NCI-H1930 (cell line): ENCODE measurements at places on chromosomes 4 and X.

GRCh38 chr4:8538703-8539567 is 41.3 kb upstream of the GPR78 start:
- no peak for DNase-seq

- no peak for DNase-seq
These were observed 407.7 kb downstream of the SPRY1 start for GRCh38 chr4:123804196-123804721.

GRCh38 chr4:37054531-37055077 is 189.9 kb upstream of the NWD2 start:
- DNase-seq, result no peak

GRCh38 chrX:48942895-48943294 is 14.5 kb downstream of the OTUD5 start:
- DNase-seq, result no peak

DNA sequence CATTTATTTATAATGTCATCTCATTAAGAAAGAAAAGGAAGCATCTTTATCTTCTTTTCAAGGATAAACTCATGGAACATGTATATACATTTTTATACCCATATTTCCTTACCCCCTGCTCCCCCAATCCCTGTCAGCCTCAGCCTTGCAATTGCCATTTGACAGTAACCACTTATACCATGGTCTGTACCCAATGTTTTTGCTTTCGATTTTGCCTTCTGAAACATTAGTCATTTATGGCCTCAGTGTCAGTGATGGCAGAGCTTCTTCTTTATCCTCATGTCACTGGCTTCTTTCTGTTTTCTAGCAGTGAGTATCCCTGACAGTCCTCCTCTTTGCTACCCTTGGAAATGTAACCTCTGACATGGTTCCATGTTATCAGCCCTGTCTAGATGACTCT is 228.4 kb downstream of the SPRY1 start:
- DNase-seq, result no peak

DNA sequence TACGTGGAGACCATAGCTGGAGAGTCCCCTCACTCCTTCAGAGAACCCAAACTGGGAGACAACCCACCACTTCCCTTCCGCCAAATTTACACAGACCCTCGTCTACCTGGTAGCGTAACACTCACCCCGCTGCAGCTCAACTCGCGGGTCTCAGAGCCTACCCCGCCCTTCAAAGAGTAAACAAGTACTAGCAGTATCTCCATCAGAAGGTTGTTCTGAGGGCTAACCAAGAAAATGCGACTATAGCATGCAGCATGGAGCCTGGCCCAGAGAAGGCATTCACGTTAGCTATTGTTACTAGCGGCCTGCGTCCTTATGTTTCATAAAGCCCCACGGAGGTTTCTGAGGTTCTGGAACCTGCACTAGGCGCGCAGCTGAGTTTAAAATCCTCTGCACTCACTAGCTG is 531 bp upstream of the MANBA start:
- DNase-seq, result no peak

DNA sequence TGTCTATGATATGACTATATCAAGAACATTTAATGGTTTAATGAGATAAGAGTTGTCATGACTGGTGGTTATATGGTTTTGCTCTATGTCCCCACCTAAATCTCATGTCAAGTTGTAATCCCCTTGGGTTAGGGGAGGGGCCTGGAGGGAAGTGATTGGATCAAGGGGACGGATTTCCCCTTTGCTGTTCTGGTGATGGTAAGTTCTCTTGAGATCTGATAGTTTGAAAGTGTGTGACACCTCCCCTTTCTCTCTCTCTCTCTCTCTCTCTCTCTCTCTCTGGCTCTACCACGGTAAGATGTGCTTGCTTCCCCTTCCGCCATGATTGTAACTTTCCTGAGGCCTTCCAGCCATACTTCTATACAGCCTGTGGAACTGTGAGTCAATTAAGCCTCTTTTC is 803.4 kb downstream of the TRIML1 start:
- no peak for DNase-seq

DNA sequence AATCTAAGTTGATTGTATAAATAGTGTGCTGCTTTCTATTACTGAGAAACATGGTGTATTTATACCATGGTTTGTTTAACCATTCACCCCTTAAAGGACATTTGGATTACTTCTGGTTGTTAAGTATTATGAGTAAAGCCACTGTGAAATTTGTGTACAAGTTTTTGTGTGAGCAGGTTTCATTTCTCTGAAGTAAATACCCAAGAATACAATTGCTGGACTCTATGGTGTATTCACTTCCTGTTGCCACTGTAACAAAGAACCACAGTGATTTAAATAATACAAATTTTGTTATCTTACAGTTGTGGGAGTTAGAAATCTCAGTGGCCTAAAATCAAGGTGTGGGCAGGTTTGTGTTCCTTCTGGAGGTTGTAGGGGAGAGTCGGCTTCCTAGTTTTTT is 869.6 kb downstream of the CCSER1 start:
- DNase-seq, result no peak

DNA sequence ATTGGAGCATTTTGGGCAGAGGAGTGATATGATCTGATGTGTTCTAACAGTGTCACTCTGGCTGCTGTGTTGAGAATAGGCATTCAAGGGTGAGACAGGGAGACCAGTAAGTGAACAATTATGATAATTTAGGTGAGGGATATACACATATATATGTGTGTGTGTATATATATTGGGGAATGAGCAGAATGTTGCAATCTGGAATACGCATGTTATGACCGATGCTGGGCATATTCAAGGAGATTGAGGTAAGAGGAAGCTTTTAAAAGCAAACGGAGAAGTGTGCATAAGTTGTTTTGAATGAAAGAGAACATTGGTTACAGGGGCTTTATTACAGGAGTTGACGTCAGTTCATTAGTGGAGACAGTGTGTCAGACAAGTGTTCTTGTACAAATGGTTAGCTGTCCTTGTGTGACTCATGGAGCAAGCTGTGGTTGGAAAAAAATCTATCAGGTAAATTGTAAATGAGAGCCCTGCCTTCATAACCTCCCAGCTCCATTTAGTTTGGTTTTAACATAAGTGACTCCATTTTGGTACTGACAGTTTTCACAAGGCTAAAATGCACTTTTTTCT is 442.5 kb upstream of the LCORL start:
- no peak for DNase-seq

DNA sequence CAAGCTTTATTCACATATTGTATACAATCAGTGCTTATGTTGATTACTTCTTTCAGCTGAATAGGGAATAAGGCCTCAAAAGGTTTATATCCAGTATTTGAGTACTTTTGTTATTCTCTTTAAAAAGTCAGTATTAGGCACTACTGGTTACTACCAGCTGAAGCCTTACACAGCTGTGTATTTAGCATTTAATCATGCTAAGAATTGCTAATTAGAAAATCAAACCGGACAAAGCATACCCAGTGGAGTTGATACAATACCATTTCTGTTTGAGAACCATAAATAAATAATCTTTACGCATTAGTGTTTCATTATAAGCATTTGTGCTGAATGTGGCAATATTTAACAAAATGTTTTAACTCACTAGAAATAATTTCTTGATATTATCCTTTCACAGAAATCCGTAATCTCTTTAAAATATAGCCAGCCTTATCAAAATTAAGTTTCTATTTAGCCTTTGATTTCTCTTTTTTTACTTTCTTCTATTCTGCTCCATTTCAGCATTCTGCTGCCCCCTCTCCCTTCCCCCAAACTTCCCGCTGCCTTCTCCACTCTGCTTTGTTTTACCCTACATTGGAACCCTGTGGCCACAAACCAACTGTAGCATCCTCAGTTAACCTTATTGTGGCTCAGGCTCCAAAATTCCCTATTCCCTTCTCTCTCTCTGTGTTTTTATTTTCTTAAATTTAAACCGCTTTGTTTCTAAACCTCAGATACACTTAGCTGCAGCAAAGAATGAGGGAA is 37.8 kb downstream of the UGT8 start:
- no peak for DNase-seq

- DNase-seq, result no peak
These were observed 103.3 kb upstream of the FAT1 start for GRCh38 chr4:186826846-186827533.

DNA sequence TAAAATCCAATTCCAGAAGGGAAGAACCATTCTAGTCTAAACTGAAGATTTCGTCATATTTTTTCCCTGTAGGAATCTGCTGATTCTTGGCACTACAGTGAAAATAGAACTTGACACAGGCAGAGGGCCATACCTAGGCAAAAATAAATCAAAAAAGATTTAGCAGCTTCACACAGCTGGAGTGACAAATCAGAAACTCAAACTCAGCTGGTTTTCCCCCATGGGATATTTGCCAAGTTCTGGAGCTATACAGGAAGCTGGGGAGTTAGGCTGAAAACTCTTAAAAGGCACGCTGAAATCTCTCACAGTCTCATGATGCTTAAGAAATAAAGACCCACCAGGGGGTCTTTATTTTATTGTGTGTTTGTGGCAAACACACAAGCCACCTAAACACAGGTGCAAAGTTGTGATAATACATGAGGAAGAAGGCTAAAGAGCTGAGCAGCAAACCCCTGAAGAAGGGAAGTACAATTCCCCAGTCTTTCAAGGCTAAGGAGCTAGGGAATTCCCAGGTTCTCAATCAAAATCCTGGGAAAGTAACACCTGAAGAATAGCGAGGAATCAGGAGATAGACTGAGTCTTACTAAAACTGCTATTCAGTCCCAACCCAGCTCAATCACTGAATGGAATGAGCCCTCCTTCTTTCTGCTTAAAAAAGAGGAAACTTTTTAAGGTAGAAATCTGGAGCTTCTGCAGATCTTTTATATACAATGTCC is 32.1 kb upstream of the BEND2 start:
- no peak for DNase-seq

GRCh38 chr4:76022677-76023076 is 620 bp downstream of the CXCL10 start:
- no peak for DNase-seq

GRCh38 chrX:150651906-150652305 is 41.3 kb upstream of the MTMR1 start:
- DNase-seq, result no peak

DNA sequence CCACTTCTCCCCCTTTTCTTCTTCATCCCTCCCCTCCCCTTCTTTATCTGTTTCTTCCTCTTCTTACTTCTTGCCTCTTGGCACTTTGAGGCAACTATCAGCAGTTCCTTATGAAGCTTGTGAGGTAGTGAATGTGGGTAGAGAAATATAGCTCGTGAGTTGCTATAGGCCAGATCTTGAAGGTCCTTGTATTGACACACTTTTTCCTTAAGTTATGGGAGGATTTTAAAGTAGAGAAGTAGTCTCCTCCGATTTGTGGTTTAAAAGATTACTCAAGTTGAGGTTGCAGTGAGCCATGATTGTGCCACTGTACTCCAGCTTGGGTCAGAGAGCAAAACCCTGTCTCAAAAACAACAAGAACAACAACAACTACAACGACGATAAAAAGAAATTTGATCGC is 3.4 kb upstream of the RRAGB start:
- no peak for DNase-seq

GRCh38 chrX:151912221-151912620 is 468 bp upstream of the MAGEA4 start:
- DNase-seq, result peak; percentile 44

DNA sequence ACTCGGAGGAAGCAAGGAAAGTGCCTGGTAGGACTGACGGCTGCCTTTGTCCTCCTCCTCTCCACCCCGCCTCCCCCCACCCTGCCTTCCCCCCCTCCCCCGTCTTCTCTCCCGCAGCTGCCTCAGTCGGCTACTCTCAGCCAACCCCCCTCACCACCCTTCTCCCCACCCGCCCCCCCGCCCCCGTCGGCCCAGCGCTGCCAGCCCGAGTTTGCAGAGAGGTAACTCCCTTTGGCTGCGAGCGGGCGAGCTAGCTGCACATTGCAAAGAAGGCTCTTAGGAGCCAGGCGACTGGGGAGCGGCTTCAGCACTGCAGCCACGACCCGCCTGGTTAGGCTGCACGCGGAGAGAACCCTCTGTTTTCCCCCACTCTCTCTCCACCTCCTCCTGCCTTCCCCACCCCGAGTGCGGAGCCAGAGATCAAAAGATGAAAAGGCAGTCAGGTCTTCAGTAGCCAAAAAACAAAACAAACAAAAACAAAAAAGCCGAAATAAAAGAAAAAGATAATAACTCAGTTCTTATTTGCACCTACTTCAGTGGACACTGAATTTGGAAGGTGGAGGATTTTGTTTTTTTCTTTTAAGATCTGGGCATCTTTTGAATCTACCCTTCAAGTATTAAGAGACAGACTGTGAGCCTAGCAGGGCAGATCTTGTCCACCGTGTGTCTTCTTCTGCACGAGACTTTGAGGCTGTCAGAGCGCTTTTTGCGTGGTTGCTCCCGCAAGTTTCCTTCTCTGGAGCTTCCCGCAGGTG is 637 bp downstream of the AR start:
- no peak for DNase-seq

DNA sequence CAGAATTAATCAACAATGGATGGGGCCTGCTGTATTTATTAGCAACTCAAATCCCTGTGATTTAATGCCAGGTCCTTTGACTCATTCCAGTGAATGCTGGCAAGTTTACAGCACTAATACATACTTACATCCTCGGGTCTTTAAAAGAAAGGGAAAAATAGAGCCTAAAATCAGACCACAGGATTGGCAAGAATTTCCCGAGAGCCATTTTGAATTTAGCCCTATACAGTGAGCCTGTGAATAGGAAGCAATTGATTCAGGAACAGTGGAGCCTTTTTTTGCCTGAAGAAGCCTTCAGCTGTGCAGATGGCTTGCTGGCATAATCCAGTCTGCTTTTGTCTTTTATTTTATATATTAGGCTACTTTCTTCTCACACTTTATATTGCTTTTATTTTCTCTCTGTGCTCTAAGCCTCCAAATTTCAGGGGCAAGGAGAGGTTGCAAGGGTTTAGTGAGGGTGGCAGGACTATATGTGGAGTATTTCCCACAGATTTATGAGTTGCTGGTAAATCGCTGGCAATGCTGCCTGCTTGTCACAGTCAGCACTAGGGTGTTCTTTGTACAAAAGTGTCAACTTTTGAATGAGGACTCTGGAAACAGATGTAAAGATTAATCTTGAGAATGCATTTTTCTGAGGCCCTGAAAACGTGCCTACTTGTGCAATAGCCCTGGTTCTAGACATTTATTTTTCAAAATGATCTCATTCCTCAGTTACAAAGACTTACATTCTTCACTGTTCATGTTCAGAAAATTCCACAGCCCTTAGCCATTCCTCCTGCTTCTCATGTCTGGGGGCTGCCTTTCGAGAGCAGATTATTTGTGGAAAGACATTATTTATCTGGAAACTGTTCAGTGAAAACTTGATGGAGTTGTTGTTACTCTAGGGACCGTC is 303.5 kb downstream of the SPRY1 start:
- no peak for DNase-seq

DNA sequence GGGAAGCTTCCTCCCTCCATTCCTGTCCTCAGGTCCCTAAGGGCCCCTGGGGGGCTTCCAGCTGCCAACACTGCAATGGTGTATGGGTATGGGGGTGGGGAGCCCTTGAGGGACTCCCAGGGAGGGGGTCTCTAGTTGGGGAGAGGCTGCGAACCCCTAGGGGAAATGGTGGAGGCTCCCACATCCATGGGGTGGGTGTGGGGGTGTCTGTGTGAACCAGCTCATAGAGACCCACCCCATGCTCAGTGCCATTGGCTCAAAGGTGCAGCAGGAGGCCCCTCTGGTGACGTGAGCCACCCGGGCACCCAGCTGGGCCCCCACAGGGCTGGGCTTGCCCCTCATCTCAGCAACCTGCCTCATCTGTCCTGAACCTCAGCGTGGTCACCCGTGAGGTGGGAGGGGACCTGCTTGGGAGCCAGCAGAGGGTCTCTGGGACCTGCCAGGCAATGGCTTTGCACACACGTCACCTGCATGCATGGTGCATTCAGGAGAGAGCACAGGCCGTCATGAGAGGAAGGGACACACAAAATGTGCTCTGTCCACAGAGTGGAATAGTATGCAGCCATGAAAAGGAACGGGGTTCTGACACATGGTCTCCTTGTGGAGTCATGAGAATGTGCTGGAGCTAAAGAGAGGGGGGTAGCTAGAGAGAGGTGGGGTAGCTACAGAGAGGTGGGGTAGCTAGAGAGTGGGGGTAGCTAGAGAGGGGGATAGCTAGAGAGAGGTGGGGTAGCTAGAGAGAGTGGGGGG is 22.7 kb upstream of the PLCXD1 start:
- no peak for DNase-seq
